ENCODE measurements at places on chromosomes 3 and 15.

GRCh38 chr15:52680041-52680391 lies 828 bp upstream of the ATOSA start:
- no peak for DNase-seq

DNA sequence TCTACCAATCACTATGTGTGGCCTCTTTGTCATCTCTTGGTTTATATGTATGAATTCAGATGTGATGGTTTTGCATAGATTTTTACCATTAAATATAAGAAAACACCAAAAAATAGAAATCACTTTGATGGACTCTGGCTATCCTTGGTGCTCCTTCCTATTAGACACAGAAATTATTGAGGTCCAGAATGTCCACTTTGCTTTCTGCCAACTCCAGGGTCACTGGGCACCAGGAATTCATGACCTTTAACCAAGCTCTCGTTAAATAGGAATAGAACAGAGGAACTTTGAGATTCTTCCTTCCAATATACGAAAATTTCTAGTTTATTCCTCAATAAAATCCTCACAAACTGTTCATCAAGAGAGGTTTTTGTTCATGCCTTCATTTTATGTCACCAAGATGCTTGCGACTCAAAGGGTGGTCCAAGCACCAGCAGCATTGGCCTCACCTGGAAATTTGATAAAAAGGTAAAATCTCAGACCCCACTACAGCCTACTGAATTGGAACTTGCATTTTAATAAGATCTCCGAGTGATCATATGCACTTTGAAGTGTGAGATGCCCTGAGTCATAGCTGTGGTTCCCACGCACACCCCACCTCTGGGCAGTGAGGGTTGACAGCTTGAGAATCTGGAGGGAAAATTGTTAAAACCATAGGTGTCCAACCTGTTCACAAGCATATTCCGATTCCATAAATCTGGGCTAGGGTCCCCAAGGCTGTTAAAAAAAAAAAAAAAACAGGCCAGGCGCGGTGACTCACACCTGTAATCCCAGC lies 286.6 kb downstream of the IL5RA start:
- DNase-seq = no peak

- no peak for DNase-seq
Measured at GRCh38 chr3:14461748-14462324, 59.4 kb downstream of the SLC6A6 start.

GRCh38 chr3:38738630-38739395 lies 77.2 kb downstream of the SCN10A start:
- no peak for DNase-seq

DNA sequence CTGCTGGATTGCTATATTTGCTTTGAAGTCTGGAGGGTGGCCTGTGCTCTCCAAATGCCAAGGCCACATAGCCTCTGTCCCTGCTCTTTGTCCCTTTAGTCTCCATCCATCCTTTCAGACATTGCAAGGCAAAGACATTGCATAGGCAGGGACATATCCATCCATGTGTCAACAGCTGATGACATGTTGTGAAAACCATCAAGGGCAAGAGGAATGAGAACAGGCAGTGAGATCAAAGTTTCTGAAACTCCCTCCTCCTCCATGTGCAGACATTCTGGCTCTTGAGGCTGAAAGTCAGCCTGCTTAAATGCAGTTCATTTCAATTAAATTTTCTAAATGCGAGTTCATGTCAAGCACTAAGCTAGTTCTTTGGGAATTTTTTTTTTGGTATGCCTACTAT lies 135.2 kb upstream of the CTNNB1 start:
- DNase-seq = no peak

DNA sequence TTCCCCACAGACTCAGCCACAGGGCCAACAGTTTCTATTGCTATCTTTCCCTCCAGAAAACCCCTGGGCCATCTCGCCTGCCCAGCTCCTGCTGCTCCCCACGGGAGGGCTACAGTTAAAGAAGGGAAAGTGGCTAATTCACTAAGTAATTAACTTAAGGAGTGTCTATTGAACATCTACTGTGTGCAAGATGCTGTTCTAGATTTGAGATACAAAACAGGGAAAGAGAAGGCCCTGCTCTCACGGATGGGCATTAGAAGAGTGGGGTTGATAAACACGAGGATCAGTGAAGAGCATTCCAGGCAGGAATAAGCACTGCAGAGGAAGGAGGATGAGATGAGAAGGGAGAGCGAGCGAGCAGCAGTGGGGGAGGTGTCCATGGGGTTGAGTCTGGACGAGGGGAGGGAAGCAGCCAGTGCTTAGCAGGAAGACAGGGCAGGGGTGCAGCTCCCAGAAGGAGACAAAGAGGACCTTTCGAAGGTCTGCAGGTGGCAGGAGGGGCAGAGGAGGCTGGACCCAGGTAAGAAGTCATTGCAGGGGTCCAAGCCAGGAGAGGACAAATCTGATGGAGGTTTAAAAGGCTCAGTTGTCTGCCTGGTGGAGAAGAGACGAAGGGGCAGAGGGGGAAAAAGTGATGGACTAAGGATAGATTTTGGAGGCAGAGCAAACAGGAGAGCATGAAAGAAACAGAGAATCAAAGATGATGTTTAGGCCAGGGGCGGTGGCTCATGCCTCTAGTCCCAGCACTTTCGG lies 64.7 kb downstream of the KLF15 start:
- no peak for DNase-seq

DNA sequence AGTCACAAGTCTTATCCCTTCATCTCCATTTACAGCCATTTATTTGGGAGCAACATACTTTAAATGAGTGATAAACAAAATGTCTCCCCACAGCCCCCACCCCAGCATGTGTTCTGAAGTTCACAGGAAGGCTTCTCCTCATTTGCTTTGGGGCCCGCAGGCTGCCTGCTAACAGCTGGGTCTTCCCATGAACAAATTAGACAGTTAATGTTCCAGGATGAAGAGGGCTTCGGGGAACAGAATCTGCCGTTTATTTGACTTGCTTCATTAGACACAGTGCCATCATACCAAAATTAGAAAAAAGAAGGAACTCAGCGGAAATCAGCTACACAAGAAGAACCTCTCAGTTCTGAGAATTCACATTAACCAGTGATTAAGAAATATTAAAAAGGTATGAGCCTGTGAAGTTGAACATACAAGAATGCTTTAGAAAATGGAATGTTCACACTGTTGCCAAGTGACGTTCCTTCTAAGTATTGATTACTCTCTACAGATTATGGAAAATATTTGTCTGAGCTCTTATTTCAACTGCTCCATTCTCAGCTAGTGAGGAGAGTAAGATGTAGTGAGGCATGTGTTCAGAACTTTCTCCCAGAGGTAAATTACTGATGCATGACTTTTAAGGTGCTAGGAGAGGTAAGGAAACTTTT lies 107.5 kb upstream of the THBS1 start:
- DNase-seq = no peak

DNA sequence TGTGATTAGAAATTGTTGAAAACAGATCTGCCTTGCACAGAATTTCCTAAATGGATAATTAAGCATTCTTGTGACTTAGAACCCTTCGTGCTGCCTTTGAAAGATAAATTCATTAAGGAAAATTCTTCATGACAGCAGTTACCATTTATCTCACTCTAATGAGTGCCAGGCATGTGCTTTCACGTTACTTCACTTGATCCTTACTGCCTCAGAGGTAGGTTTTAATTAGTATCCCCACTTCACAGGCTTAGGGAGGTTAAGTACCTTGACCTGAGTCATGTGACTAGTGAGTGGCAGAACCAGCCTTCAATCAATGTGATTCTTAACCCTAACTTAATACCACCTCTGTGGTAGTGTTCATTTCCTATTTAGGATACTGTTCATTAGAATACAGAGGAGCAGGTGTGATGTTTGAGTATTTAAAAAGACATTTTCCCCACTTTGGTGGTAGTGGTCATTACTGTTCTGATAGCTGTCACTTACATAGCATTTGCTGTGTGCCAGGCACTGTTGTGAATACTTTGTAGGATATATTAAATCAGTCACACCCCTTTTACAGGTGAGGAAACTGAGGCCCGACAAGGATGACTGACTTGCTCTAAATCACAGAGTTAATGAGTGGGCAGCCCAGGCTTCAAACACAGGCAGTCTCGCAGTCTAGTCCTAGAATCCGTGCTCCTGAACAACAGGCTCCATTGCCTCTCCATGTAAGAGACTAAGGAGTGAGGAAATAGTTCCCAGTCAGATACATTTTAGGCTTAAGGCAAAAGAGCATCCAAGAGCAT lies 57.9 kb downstream of the RLBP1 start:
- DNase-seq = no peak

DNA sequence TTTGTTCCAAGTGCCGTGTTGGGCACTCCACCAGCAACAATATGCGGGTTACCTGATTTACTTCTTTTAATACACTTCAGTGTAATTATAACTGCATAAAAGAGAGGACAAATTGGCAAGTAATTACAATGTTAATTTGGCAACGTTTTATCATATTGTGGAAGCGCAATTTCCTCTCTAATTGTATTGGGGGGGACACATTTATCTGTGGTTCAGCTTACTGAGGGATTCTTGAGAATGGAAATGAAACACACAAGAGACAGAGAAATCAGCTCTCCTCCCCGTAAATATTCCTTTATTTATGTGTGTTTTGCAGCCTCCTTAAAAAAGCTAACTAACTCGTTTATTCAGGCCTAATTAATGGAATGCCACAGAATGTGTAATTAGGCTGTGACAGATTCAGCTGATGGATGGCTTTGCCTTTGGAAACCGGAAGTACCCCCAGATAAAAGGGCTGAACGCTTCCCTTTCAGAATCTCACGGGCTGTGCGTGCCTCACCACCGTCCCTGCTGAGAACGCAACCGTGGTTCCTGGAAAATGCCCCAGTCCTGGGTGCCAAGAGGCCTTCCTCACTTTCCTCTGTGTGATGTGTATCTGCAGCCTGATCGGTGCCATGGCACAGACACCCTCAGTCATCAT lies 247.1 kb upstream of the ST8SIA2 start:
- DNase-seq = no peak

DNA sequence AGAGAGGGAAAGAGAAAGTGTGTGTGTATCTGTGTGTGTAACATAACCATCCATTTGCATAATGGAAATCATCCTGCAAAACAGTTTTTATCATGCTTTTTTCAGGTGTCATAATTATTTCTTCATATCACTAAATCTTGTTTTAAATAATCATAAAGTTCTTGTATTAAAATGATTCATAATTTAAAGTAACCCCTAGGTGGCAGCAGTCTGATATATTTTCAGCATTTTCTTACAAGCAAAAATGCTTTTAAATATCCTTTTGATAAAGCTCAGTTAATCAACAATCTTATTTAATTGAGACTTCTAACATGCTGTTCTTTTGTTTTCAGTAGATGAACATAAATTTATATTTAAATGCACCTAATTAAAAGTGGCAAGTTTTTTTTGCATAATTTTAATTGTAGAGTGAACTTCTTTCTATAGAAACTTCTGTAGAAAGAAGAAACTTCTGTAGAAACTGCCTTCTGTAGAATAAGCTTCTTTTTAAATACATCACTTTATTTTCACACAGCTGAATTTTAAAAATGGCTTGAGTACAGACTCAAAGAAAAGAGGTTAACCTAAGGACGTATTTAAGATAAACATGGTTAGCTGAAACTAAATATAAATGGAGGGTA lies 72.5 kb downstream of the OPA1 start:
- peak; percentile 37 for DNase-seq

DNA sequence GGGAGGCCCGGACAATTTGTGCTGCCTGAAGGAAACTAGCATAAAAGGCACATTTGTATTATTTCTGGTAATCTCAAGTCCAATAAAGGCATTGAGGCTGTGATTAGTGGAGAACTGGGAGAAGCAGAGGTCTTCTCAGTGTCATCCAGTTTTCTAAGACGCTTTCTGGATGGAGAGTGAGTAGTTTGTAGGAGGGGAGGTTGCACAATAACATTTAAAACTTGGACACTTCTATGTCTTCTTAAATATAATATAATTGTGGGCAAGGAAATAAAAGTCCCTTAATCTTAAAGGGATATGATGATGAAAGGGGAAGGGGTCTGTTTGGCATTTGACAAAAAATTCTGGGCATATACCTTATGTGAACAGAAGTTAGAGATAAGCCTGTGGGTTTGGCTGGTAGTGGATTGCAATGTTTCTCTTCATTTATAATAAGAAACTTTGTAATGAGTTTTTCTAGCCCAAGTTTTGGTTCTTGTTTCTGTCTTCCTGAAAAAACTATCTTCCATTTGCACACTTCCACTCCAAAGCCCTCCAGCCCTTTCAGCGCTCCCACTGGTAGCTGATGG lies 291.6 kb upstream of the TGFBR2 start:
- DNase-seq = no peak

- no peak for DNase-seq
Measured at GRCh38 chr3:148218222-148218621, 479.5 kb upstream of the AGTR1 start.

DNA sequence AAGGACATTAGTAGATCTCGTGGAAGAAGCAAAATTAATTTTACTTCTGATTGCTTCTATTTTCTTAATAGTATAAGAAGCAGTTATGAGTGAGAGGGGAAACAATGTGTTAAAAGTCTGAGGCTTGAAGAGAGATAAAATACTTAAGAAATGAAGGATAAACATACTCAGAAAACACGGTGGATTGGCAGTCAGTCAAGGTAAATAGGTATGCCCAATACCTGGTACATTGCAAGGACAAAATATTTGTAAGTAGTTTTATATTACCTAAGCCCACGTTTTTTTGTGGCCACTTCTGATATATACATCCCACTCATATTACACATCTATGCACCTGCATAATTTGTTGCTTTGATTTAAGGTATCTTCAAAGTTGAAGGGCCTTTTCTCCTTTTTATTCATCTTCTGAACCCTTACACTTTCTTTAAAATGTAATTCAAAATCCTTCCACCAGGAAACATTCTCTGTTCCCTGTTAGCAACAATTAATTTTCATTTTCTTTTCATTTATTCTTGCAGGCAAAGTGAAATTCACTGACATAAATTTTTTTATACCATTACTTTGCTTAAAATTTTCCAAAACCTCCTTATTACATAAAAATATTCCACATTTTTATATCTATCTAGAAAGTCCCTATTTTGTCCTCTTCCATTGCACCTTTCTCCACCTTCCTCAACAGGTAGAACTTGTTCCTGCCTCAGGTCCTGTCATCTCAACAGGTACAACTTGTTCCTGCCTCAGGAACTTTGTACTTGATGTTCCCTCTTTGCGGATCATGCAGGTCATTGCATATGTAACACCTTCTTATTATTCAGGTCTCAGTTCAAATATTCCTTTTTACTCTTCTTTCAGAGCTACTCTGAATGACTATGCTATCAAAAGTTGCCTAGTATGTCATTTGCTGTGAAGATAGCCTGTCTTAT lies 755.7 kb upstream of the ALCAM start:
- DNase-seq = no peak

DNA sequence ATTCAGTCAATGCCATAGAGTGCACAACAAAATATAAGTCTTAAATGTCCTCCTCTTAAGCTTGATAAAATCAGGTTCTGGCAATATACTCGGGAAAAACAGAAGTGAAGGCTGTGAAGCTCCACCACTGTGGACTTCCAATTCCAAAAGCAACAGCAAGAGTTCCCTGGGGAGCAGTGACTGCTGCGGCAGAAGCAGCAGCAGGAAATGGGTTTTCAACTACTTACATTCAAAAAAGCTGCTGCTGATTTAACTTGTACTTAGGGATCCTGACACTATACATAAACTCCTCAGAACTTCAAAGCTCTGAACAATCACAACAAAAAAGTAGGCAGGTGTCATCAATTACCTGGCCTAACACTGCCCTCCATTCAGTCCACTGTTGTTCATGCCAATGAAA lies 4.7 kb downstream of the CEP152 start:
- DNase-seq = no peak
